IMR-90 (cell line): ENCODE measurements at places on chromosomes 12 and 14. TPM values are rescaled to one million over a fixed set of nuclear protein-coding genes. Genes with fewer than 3 reads are reported as not detected.
A peak's percentile ranks its signal among the peaks of the same experiment; 100 is the strongest.

GRCh38 chr12:25005376-25005775, 56.5 kb upstream of the BCAT1 start:
- DNase-seq: no peak

DNA sequence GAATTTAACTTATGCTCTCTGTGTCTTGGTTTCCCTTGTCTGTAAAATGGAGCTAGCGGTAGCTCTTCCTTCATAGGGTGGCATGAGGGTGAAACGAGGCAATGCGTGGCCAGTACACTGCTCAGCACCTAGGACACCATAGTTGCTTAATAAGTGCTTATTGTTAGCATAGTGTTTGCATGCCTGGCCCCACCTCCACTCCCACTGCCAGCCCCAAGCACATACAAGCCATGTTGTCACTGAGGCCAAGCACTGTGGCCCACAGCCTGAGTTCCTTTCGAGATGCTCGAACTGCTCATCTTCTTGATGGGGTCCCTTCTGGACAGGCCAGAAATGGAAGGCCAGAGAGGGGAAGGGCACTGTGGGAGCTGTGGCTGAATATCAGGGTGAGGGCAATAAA, 839 bp downstream of the FICD start:
- DNase-seq: no peak

DNA sequence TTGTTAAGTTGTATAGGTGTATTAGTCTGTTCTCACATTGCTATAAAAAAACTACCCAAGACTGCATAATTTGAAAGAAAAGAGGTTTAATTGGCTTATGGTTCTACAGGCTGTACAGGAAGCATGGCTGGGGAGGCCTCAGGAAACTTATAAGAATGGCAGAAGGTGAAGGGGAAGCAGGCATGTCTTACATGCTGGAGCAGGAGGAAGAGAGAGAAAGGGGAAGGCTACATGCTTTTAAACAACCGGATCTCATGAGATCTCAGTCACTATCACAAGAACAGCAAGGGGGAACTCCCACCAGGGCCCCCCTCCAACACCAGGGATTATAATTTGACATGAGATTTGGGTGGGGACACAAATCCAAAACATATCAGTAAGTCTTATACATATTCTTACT, 60.5 kb upstream of the OR10AD1 start:
- DNase-seq: no peak

ZNF705A gene
- not detected in 2 replicates for total RNA-seq

SFSWAP gene
- total RNA-seq: 19.7 and 20.6 TPM in 2 replicates

GRCh38 chr14:101824339-101824727, 62.8 kb downstream of the PPP2R5C start:
- DNase-seq: no peak

GRCh38 chr14:90658541-90658967, 157.7 kb downstream of the TTC7B start:
- peak; percentile 85 for DNase-seq

MAP1LC3B2 gene
- 0.28 TPM in 1 of 2 replicates, not detected in the other for total RNA-seq

DNA sequence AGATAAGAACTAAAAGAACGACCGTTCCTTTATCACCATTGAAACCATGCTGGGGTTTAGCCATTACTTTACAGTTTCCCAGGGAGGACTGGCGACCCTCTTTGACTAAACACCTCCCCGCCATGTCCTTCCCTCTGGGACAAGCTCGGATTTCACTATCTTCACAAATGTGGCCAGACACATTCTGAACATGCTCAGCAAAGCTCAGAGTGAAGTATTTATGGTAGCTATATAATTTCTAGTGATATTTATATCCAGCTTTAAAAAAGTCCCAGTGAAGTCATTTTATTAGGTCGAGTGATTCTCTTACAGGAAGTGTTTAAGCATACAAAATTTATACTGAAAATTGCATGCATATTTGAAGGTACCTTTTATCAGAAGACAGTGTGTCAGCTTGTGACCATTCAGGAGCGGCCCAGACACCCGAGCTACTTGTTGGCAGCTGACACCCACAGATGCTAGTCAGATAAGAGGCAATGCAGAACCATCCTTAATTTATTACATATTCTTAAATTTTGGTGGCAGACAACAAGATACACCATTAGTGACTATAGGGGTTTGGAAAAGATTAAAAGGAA, 36.8 kb downstream of the NIN start:
- DNase-seq: no peak

DNA sequence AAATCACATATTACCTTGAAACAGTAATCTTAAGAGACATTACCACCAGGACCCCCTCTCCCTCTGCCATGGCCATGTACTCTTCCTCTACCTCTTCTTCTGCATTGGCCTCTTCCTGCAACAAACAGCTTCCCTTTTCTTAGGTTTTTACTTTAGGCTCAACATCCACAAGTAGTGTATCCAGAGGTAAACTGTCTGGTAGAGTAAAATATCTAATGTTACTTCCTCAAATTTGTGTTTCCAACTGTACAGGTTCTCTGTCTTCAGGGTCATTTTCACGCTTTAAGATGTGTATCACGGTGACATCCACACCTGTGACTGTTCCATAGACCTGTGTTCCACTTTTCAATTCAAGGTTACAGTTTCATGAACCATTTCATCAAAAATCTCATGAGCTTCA, 13.4 kb downstream of the CDK17 start:
- no peak for DNase-seq

LRFN5 gene
- 3.6 TPM in 2 replicates for total RNA-seq

- no peak for DNase-seq
Measured at GRCh38 chr12:119594399-119594730, 791 bp downstream of the TMEM233 start.

GNB3 gene
- total RNA-seq: 0.56 and 0.72 TPM in 2 replicates

WSCD2 gene
- not detected in 2 replicates for total RNA-seq

YARS2 gene
- total RNA-seq: 21.9 and 26.9 TPM in 2 replicates

GRCh38 chr14:83044001-83044400, 1510.3 kb upstream of the SEL1L start:
- DNase-seq: no peak

GRCh38 chr12:124394462-124395128, 99.7 kb downstream of the RFLNA start:
- DNase-seq: no peak

RPS6KA5 gene
- total RNA-seq: 0.28 and 0.36 TPM in 2 replicates

- DNase-seq: peak; percentile 42
Measured at GRCh38 chr12:121009741-121010140, 6.5 kb downstream of the C12orf43 start.
